ENCODE measurements at places on chromosomes 1 and 21.
A peak's percentile ranks its signal among the peaks of the same experiment; 100 is the strongest.

GRCh38 chr1:210437781-210438180, 109.1 kb downstream of the HHAT start:
- no peaks in the 10 kb centered on the region for H3K27me3 ChIP-seq
- H3K36me3 ChIP-seq, result no peaks in the 10 kb centered on the region
- H3K4me1 ChIP-seq, result no peaks in the 10 kb centered on the region
- no peak overlapping the region for H3K27ac ChIP-seq
- DNase-seq, result no peak
- H3K4me3 ChIP-seq, result no peak overlapping the region

- no peak overlapping the region for H3K4me3 ChIP-seq
- no peak overlapping the region for H3K27ac ChIP-seq
- H3K36me3 ChIP-seq, result no peaks in the 10 kb centered on the region
Measured at GRCh38 chr1:53468374-53468773, 9.2 kb downstream of the DMRTB1 start.

GRCh38 chr1:60088620-60089155, 15.1 kb upstream of the C1orf87 start:
- no peak overlapping the region for H3K4me3 ChIP-seq
- no peak overlapping the region for H3K27ac ChIP-seq
- H3K4me1 ChIP-seq, result no peaks in the 10 kb centered on the region
- no peaks in the 10 kb centered on the region for H3K27me3 ChIP-seq

DNA sequence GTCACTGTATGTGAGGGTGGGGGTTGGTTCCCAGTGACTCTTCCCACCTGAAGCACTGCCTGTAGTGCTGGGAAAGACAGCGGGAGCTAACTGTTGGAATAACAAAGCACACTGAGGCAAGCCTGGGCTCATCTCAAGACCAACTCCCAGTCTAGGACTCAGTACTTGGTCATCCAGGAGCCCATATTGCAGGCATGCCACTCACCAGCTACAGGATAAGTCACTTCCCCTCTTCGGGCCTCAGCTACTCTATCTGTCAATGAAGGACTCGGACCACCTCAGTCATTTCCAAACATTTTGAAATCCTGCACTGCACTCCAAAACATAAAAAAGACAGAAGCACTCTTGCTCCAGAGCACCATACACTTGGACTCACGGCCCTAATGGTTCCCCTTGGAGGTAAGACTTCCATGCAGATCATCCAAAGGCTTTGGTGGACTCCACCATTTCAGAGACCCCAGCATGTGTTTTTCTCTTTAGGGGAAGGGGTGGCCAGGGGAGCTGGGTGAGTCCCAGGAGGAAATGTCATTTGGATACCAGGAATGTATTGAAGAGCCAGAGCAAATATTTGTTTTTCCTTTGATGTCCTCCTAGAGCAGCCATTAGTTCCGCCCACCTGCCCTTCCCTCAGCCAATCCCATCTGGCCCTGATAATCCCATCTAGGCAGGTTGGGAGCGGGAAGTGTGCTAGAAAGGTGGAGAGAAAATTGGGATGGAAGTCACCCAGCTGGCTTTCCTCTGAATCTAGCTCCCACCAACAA, 3.1 kb downstream of the NUAK2 start:
- H3K4me3 ChIP-seq, result peak overlapping the region; percentile 78
- H3K36me3 ChIP-seq, result no peaks in the 10 kb centered on the region
- no peak for DNase-seq
- H3K27me3 ChIP-seq, result no peaks in the 10 kb centered on the region
- peaks cover 54% of the 10 kb centered on the region for H3K4me1 ChIP-seq

DNA sequence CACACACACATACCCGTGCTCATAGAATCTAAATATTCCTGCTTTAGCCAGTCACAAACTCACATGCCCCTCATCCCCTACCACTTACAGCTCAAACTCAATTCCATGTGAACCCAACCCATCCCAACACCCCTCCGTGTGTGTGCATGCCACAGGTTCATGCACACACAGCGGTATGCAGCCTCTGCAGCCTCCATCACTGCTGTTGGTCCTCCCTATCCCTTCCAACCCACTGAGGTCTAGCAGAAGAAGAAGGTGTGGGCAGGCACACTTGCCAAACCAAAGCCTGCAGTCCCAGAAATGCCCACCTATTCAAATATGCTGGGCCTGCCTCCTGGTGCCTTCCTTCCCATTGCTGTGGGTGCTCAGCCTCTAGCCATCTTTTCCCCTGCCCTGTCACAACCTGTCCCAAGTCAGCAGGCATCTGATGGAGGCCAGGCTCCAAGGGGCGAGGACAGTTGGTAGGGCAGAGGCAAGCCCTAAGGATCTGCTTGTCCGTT, 26.2 kb downstream of the SLC2A1 start:
- peak overlapping the region; percentile 91 for H3K27ac ChIP-seq
- no peak overlapping the region for H3K4me3 ChIP-seq
- DNase-seq, result no peak
- H3K27me3 ChIP-seq, result no peaks in the 10 kb centered on the region
- H3K4me1 ChIP-seq, result peaks cover 66% of the 10 kb centered on the region

- H3K36me3 ChIP-seq, result no peaks in the 10 kb centered on the region
- H3K27me3 ChIP-seq, result no peaks in the 10 kb centered on the region
- no peak overlapping the region for H3K27ac ChIP-seq
- DNase-seq, result no peak
- H3K4me3 ChIP-seq, result no peak overlapping the region
Measured at GRCh38 chr1:114435088-114435715, 75.8 kb downstream of the TRIM33 start.

DNA sequence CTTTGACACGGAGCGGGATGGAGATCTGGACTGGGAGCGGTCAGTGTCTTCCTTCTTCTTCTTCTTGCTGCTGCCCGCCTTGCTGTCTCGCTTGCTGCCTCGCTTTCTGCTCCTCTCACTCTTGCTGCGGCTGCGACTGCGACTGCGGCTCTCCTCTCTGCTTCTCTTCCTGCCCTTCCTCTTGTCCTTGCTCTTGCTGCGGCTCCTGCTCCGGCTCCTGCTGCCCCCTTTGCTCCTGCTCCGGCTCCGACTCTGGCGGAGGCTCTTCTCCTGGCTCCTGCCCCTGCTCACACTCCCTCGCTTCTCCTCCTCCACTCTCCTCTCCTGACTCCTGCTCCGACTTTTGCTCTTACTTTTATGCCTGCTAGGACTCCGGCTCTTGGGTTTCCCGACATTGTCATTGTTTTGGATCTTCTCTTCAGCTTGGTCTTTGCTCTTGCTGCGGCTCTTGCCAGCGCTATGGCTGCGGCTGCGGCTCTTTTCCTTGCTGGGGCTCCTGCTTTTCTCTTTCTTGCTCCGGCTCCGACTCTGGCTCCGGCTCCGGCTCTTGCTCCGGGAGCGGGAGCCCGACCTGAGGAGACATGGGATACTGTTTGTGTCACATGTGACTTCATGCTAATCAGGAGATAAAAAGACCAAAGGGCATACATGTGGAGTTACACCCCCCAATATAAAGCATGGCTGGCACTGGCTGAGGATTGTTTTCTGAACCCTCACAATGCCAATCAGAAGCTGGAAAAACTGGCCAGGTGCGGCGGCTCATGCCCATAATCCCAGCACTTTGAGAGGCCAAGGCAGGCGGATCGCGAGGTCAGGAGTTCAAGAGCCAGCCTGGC, 25.2 kb upstream of the TMEM200B start:
- no peaks in the 10 kb centered on the region for H3K27me3 ChIP-seq
- no peak overlapping the region for H3K27ac ChIP-seq
- H3K4me1 ChIP-seq, result no peaks in the 10 kb centered on the region
- H3K4me3 ChIP-seq, result no peak overlapping the region
- no peak for DNase-seq
- H3K36me3 ChIP-seq, result peaks cover 44% of the 10 kb centered on the region
